CD4-positive, CD25-positive, alpha-beta regulatory T cell (primary cell): ENCODE measurements at places on chromosomes 13 and 19. TPM values are rescaled to one million over a fixed set of nuclear protein-coding genes. Genes with fewer than 3 reads are reported as not detected.

DNA sequence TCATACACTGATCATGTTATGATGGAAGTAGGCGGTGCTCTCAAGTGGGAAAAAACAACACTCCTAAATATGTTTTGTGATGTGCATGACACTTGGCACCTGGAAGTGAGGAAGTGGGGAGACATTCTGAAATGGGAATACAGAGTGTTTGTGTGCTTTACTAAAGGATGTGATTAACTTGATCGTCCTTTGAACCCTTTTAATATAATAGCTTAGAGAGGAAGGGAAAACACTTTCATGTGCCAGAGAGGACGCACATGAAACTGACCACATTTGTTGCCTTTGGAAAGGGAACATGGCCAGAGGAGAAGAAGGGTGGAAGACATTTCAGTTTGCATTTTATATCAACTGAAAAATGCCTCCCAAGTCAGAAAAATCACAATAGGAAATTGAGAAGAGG is 31.4 kb downstream of the SMAD9 start:
- H3K4me3 ChIP-seq = no peak overlapping the region
- no peak for DNase-seq
- H3K4me1 ChIP-seq = no peaks in the 10 kb centered on the region
- H3K27ac ChIP-seq = no peak overlapping the region
- no peaks in the 10 kb centered on the region for H3K36me3 ChIP-seq

The PABPC3 gene
- total RNA-seq = 0.22 TPM

GRCh38 chr13:100664171-100664900 is 10.3 kb downstream of the TMTC4 start:
- H3K4me1 ChIP-seq = peaks cover 2% of the 10 kb centered on the region
- H3K36me3 ChIP-seq = peaks cover 54% of the 10 kb centered on the region
- H3K27ac ChIP-seq = no peak overlapping the region
- H3K27me3 ChIP-seq = no peaks in the 10 kb centered on the region
- no peak overlapping the region for H3K4me3 ChIP-seq

DNA sequence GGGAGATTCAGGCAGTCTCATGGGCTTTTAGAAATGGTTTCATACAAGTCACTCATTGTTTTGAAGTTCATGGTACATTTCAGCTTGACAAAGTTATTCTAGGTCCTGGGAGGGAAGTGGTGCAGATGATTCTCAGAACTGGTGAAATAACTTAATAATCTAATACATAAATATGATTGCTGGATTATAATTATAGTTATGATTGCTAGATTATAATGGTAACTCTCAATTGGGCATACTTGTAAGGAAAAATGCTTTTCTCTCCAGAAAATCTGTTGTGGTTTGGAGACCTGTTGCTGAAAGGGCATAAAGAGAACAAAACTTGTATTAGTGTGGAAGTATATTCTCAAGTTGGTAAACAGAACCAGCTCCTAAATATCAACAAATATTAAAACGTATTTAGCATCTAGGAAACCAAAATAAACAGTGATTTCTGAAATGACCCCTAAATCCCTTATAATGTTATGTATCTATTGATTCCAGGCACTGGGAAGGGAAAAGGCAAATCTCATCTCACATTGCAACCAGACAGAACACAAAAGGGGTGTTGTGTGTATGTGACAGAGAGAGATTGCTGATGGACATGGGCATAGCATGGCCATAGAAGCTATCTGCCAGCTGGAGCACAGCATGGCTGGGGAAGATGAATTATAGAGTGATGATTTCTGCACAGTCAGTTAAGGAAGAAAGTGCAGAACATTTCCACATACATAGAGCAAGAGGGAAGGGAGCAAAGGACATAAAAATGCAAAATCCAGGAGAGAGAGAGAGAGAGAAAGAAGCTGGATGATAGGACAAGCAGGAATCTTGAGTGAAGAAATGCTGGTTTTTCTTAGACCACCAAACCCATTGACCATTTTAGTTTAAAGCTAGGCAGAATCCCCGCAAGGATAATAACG is 87.1 kb upstream of the FRY start:
- no peaks in the 10 kb centered on the region for H3K4me1 ChIP-seq
- no peaks in the 10 kb centered on the region for H3K27me3 ChIP-seq

DNA sequence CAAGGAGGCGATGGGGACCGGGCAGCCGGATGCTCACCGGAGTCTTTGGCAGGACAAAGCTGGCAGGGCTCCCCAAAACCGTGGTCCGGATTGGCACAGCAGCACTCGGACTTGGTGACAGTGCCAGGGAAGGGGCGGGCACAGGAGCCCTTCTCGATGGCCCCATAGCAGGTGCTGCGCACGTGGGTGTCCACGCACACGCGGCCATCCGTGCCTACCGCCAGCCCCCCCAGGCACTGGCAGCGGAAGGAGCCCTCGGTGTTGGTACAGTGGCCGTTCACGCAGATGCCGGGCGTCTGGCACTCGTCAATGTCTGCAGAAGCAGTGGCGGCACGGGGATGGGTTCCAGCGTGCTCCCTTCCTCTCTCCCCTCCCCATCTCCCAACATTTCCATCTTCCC is 17.9 kb downstream of the FBN3 start:
- no peaks in the 10 kb centered on the region for H3K27me3 ChIP-seq
- H3K27ac ChIP-seq = no peak overlapping the region
- H3K36me3 ChIP-seq = no peaks in the 10 kb centered on the region
- H3K4me1 ChIP-seq = no peaks in the 10 kb centered on the region
- no peak for DNase-seq

- H3K4me1 ChIP-seq = no peaks in the 10 kb centered on the region
- peaks cover 25% of the 10 kb centered on the region for H3K27me3 ChIP-seq
- H3K27ac ChIP-seq = no peak overlapping the region
- H3K4me3 ChIP-seq = no peak overlapping the region
- no peaks in the 10 kb centered on the region for H3K36me3 ChIP-seq
Measured at GRCh38 chr19:42693760-42694350, 46.4 kb downstream of the PSG3 start.

DNA sequence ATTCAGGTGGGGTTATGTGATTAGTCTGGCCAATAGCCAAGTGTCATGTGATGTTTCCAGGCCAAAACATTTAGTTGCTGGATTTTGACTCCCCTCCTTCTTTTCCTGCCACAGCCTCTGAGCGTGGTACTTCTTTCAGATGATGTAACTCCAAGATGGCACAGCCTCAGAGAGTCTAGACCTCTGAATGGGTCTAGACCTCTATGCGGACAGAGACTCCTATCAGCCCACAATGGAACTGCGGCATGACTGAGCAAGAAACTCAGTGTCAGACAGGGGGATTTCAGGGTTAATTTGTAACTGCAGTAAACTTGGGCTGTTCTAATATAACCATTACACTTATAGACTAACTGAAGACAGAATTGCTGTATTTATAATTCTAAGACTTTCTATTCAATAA is 42.6 kb upstream of the ZDHHC20 start:
- H3K27ac ChIP-seq = no peak overlapping the region
- H3K36me3 ChIP-seq = peaks cover 46% of the 10 kb centered on the region
- H3K4me3 ChIP-seq = no peak overlapping the region
- H3K4me1 ChIP-seq = no peaks in the 10 kb centered on the region

DNA sequence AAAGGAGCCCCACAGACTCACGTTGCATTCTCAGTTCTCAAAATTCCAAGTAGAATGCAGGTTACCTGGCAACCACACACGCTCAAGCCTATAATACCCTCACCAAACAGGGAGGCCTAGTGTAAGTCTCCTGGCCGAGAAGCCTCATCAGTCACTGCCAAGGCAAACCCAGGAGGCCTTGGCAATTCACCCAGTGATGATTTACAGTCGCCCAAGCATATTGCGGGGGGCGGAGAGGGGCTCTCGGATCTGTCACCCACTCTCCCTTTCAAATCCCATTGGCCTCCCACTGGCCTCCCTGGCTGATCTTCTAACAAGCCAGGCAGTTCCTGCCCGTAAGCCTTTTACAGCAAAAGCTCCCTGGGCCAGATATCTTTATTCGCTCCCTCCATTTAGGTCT is 1.1 kb downstream of the AKAP8L start:
- no peaks in the 10 kb centered on the region for H3K27me3 ChIP-seq
- H3K36me3 ChIP-seq = peaks cover 7% of the 10 kb centered on the region
- peaks cover 53% of the 10 kb centered on the region for H3K4me1 ChIP-seq
- DNase-seq = no peak

GRCh38 chr13:55887561-55887960 is 1253.2 kb upstream of the PRR20A start:
- no peak overlapping the region for H3K4me3 ChIP-seq
- no peaks in the 10 kb centered on the region for H3K27me3 ChIP-seq
- H3K4me1 ChIP-seq = no peaks in the 10 kb centered on the region
- no peaks in the 10 kb centered on the region for H3K36me3 ChIP-seq
- no peak overlapping the region for H3K27ac ChIP-seq

The ZNF737 gene
- 11.3 TPM for total RNA-seq

- no peaks in the 10 kb centered on the region for H3K27me3 ChIP-seq
- H3K27ac ChIP-seq = no peak overlapping the region
- H3K4me3 ChIP-seq = no peak overlapping the region
- H3K4me1 ChIP-seq = peaks cover 38% of the 10 kb centered on the region
- no peaks in the 10 kb centered on the region for H3K36me3 ChIP-seq
Measured at GRCh38 chr19:51364200-51365106, 1.7 kb downstream of the ETFB start.

GRCh38 chr19:46762245-46762890 is 16.1 kb upstream of the STRN4 start:
- no peaks in the 10 kb centered on the region for H3K36me3 ChIP-seq
- peaks cover 3% of the 10 kb centered on the region for H3K4me1 ChIP-seq
- H3K4me3 ChIP-seq = no peak overlapping the region
- no peak for DNase-seq
- H3K27me3 ChIP-seq = no peaks in the 10 kb centered on the region

DNA sequence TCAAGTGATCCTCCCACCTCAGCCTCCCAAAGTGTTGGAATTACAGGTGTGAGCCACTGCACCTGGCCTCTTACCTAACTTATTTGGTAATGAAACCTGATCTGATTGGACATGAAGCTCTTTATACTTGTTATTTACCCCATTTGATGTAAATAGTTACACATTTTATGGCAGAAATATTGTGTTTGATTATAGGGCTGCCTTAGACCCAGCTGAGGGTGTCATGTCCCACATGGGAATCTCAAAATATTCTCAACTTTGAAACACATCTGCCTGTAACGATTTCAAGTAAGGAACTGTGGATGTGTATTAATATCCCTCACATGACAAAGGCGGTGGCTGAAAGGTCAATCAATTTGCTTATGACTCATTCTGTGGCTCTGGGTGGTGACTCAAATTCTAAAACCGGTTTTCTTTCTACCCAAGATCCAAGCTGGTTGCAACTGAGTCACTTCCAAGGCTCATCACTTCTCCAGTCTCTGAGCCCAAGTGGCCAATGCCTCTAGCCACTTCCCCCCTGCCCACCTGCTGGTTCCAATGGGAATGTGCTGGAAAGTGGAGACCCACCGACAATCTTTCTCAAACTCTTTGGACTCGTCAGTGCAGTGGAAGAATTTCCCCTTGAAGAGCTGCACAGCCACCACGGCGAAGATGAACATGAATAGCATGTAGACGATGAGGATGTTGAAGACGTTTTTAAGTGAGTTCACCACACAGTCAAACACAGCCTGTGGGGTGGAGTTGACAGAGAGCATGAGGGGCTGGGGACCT is 110.9 kb downstream of the IER2 start:
- no peaks in the 10 kb centered on the region for H3K4me1 ChIP-seq
- DNase-seq = no peak
- no peak overlapping the region for H3K27ac ChIP-seq
- H3K4me3 ChIP-seq = no peak overlapping the region

DNA sequence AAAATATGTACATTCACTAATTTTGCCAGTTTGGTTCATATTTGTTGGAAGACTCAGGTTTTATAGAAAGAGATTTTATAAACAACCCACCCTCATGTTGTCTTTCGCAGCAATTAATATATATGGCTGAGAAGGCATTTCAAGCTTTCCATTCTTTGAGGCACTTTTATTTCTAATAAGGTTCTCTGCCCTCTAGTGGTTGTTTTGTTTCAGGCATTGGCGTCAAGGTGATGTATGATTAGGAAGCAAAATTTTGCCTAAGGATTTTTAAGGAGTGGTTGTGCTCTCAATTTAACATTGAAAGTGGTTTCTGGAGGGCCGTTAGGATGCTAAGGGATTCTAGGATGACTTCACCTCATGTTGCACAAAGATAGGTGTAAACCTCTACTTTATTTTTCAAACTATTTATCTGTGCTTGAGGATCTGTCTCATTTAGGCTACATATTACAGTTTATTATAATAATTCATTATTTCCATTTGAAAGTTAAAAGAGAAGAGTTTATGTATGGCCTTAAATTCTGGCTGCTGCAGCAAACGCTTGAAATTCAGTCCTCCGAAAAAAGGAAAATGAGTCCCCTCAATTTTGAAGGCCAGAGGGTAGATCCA is 35.9 kb downstream of the OXGR1 start:
- no peaks in the 10 kb centered on the region for H3K4me1 ChIP-seq
- no peak for DNase-seq
- no peak overlapping the region for H3K27ac ChIP-seq

- no peaks in the 10 kb centered on the region for H3K27me3 ChIP-seq
- H3K27ac ChIP-seq = no peak overlapping the region
- no peaks in the 10 kb centered on the region for H3K4me1 ChIP-seq
- no peaks in the 10 kb centered on the region for H3K36me3 ChIP-seq
- H3K4me3 ChIP-seq = no peak overlapping the region
Measured at GRCh38 chr13:71685072-71685471, 181.9 kb downstream of the DACH1 start.

DNA sequence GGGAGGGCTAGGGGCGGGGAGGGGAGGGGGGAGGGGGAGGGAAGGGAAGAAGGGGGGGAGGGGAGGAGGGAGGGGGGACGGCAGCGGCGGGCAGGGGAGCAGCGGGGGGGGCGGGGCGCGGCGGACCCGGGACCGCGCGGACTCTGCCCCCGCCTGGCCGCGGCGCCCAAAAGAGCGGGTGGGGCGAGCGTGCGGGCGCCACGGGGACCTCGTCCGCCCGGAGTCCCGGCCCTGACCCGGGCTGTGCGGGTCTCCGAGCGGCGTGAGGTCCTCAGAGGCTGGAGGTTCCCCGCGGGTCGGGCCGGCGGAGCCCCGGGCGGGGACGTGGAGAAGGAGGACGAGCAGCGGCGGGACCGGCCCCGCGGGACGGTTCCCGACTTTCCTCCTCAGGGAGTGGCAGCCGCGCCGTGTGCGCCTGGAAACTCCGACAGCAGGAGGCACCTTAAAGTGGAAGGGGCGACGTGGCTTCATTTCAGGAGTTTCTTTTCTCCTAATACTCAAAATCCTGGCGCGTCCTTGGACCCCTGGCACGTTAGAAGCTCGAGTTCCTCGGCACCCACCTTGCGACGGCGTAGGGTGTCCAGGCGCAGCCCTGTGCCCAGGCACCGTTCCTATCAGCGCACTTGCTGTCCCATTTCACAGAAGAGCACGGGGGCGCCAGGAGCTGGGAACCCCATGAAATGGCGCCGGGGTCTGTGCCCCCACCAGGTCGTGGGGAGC is 518 bp upstream of the PLPP2 start:
- no peak overlapping the region for H3K4me3 ChIP-seq
- H3K36me3 ChIP-seq = no peaks in the 10 kb centered on the region
- no peak overlapping the region for H3K27ac ChIP-seq
- DNase-seq = no peak
- peaks cover 14% of the 10 kb centered on the region for H3K4me1 ChIP-seq

The GPR183 gene
- 206 TPM for total RNA-seq

GRCh38 chr13:39450176-39450575 is 152.8 kb downstream of the LHFPL6 start:
- no peak overlapping the region for H3K4me3 ChIP-seq
- DNase-seq = no peak
- H3K4me1 ChIP-seq = no peaks in the 10 kb centered on the region
- H3K27me3 ChIP-seq = peaks cover 2% of the 10 kb centered on the region
- H3K36me3 ChIP-seq = no peaks in the 10 kb centered on the region
